ENCODE measurements at places on chromosomes 3 and 15.

DNA sequence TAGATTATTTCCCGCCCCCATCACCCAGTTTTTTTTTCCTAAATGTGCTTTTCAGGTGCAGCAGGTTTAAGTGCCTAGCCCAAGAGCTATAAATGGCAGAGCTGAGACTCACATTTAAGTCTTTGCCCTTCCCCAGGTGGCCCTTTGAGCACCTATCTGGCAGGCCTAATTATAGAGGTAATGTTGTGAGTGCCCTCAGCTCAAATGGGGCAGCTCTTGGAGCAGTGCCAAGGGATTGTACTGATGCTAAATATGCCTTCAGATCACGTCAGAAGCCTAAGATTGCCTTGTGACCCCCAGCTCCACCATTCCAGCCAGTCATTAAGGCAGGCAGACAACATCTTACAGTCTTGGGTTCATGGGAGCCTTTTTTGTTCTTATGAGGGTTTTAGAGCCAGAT lies 159.5 kb downstream of the RPLP1 start:
- DNase-seq, result no peak

DNA sequence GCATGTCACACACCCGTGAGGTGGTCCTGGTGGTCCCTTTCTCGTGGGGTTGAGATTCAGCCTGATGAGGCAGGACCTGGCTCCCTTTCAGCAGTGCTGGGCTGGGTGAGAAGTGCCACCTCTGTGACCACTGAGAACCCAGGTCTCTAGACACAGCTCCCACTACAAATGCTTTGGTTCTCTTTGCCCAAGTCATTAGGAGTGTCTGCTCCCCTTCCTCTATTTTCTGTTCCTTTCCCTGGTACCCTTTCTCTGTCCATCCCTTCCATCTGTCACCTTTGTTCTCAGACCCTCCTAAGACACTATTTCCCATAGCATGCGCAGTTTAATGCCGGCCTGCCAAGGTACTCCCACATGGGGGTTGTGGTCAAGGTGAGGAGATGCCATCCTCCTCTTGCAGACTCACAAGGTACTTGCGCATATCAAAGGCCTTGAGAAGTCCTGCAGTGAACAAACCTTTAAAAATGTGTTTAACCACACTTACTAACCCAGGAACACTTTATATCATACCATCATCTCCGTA lies 297.7 kb downstream of the LRTM1 start:
- no peak for DNase-seq

DNA sequence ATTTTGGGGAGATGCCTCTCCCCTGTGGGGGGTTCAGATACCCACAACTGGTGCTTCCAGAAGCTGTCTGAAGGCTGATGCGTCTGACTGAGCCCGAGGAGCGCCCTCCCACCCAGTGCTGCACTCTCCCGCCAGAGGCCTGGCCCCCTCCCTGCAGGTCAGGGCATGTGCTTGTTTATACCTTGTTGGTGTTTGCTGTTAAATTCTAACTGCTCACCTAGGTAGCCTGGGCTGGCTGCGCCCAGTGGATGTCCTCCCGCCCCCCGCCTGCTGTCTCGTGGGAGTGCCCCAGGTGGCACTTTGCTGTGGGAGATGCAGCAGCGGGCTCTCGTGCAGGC lies 12.9 kb downstream of the KLF13 start:
- no peak for DNase-seq

GRCh38 chr15:66649235-66649984 lies 52.6 kb upstream of the SMAD6 start:
- peak; percentile 9 for DNase-seq

Data from HuH-7.5 (cell line).